ENCODE measurements at places on chromosomes 3 and 15.

- no peak overlapping the region for H3K27ac ChIP-seq
- no peaks in the 10 kb centered on the region for H3K27me3 ChIP-seq
- DNase-seq, result peak; percentile 30
- H3K4me3 ChIP-seq, result no peak overlapping the region
Measured at GRCh38 chr3:128301186-128302023, 148.1 kb downstream of the EEFSEC start.

DNA sequence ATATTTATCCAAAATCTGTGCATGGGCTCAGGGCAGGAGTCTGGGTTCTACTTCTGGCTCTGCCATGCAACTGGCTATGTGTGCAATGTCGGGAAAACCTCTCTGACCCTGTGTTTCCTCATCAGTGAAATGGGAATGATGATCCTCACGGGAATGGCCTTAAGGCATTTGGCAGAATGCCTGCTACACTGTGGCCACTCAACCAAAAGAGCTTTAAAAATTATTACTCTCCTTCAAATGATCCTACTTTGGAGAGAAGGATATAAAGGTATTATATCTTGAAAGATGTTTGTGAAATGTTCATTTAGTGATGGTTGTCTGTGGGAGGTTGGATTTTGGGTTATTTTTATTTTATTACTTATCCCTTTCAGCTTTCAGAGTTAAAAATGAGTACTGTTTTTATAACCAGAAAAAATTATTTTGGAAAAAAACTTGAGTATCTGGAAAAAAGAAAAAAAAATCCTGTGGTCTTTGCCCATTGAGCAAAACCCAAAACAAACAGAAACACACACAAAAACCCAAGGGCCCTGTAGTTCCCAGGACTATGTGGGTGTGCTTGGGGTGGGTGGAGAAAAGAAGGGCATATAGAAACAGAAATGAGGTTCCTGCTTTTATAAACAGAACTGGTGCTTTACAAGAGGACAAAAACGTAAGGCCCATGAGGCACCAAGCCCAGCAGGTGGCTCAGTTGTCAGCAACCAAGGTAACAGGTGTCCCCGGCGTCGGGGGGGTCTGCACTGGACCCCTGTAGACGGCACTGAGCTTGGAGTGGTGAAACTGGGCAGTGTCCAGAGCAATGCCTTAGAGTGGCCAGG, 22.0 kb downstream of the RGMA start:
- H3K4me3 ChIP-seq, result no peak overlapping the region
- H3K36me3 ChIP-seq, result no peaks in the 10 kb centered on the region
- H3K27me3 ChIP-seq, result peaks cover 50% of the 10 kb centered on the region
- H3K4me1 ChIP-seq, result peaks cover 2% of the 10 kb centered on the region
- H3K27ac ChIP-seq, result no peak overlapping the region

DNA sequence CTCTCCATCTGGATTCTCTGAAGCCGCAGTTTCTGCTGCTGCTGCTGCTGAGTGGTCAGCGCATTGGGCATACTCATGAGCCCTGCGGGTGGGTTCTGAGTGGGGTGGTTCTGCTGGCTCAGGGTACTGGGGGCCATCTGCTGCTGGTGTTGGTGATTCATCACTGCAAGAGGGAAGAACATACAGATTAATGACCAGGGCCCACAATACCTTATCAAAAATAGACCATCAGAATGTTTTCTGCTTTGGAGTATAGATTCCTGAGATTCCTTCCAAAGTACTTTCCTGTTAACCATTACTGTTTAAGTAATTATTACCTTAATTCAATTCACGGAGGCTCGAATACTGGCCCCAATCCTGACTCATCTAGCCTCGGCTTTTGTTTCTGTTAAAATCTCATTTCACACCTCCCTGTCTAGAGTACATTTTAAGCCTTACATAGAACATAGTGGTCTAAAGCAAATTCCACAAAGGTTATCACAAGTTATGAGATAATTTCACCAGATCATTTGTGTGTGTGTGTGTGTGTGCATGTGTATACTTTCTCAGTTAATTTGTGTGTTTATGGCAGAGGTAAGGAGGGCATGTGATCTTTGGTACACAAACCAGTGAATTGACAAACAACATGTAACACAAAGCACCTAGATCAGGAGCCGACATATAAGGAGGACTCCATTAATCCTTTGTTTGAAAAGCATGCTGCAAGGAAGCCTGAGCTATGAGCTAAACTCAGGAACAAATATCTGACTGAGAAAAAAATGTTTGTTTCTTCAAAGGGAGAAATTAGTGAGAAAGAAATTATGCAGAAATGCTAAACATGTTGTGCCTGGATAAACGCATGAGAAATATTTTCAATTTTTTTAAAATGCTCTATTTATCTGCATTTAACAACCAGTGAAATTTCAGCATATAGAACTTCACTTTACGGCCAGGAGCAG, 68.1 kb downstream of the TM4SF4 start:
- no peak for DNase-seq
- H3K36me3 ChIP-seq, result no peaks in the 10 kb centered on the region
- H3K27ac ChIP-seq, result no peak overlapping the region
- no peaks in the 10 kb centered on the region for H3K4me1 ChIP-seq

GRCh38 chr3:71136276-71136675, 447.3 kb downstream of the FOXP1 start:
- H3K27ac ChIP-seq, result no peak overlapping the region
- H3K4me1 ChIP-seq, result peaks cover 15% of the 10 kb centered on the region
- peaks cover 1% of the 10 kb centered on the region for H3K36me3 ChIP-seq
- no peak for DNase-seq
- peaks cover 3% of the 10 kb centered on the region for H3K27me3 ChIP-seq

DNA sequence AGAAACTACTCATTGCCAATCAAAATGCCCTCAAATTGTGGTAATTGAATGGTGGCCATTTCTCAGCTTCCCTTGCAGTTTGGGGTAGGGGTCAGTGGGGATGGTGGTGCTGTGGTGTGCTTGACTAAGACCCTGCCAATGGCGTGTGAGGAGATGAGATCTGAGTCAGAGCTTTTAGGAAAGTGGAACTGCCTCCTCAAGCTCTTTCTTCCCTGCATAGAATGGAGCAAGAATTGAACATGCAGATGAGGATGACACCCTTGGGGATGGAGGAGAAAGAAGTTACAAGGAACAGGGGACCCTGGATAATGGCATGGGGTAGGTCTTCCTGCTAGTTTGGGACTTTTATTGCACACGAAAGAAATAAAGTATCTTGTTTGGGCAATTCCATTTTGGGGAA, 188.0 kb downstream of the PEX5L start:
- DNase-seq, result no peak
- H3K4me1 ChIP-seq, result no peaks in the 10 kb centered on the region
- peaks cover 8% of the 10 kb centered on the region for H3K27me3 ChIP-seq

DNA sequence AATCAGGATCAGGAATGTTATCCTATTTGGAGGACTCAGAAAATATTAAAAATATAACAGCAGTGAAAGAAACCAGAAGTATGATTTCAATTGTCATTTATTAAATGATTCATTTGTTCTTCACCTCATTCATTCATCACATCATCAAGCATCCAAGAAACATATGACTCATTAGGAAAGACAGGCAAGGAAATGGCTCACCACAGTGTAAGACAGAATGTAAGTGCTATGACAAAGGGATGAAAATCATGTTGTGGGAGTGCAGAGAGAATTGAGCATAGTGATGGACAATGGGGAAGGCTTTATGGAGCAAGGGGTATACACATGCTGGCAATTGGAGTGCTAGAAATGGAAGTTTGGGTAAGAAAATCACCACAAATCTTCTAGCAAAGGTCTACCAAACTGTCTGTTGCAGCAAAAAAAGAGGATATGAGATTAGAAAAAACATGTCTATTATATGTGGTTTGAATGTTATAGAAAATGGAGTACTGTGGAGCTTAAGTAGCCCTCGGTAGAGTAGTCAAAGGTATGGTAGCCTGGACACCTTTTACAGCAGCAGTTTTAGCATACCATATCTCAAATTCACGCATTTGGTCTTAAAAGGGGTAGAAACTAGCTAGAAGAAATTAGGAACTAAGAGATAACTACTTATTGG, 111.1 kb upstream of the GPR149 start:
- DNase-seq, result no peak
- H3K36me3 ChIP-seq, result no peaks in the 10 kb centered on the region
- H3K4me1 ChIP-seq, result no peaks in the 10 kb centered on the region
- H3K27me3 ChIP-seq, result no peaks in the 10 kb centered on the region
- H3K27ac ChIP-seq, result no peak overlapping the region
- no peak overlapping the region for H3K4me3 ChIP-seq

- no peak for DNase-seq
- H3K27ac ChIP-seq, result no peak overlapping the region
- peaks cover 41% of the 10 kb centered on the region for H3K36me3 ChIP-seq
- H3K27me3 ChIP-seq, result no peaks in the 10 kb centered on the region
Measured at GRCh38 chr3:152452318-152452717, 183.6 kb downstream of the MBNL1 start.
